ENCODE measurements at places on chromosomes 11 and 22.

DNA sequence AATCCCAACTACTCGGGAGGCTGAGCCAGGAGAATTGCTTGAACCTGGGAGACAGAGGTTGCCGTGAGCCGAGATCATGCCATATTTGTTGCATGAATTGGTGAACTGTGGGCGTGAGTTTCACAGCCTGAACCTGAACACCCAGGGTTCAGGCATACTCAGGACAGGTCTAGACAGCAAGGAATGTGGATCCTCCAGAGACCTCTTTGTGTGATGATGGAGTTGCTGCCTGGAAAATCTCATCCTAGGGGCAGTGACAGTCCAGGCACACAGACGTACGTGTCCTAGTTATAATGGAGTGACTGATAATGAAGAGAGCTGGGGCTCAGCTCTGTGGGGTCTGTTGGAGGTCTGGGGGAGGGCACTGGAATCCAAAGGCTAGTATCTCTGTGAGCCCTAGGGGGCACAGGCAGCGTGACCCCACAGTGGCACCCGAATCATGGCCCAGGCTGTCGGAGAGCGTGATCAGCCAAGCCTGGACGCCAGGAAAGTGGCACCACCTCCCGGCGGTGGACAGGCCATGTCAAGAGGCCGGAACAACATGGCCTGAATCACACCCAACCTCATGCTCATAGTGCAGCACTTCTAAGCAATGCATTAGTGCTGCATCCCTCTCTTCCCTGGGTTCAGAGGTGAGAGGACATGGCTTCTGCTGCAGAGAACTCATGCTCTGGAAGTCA lies 31.7 kb downstream of the RIBC2 start:
- DNase-seq = no peak

DNA sequence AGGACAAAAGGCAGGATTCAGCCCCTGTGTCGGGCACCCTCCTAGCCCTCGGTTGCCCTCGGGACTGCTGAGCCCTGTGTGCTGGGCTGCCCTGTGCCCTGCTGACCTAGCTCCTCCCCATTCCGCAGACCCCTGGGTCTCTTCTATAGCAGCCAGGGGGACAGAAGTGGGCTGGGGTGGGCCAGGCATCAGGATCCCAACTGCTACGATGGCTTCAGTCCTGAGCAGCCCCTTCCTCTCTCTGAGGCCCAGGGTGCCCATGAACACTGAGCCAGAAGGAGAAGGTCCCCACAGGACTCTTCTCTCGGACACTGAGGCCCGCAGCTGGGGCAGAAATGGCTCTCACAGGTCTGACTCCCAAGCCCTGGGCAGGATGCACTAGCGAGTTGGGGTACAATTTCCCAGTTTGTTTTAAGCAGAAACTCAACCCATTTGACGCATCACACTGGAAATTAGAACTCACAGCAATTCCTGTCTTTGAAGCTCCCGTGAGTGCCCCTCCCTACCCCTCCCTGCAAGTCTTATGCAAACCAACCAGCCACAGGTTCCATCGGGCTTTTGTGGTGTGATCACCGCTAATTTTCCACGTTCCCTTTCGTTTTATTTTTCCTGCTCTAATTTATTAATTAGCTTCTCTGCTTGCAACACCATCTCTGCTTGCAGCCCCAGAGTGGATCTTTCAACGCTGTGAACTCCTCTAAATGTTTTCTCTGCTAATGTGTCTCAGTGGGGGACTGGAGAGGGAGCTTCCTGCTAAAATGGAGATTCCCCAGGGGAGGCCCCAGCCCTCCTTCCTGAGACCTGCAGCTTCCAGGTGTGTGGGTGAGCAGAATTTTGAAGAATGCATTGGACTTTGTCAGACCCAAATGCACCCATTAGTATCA lies 56.7 kb downstream of the PHF21B start:
- DNase-seq = no peak

- no peak for DNase-seq
Observed at GRCh38 chr11:36380296-36381014, 84.4 kb downstream of the PRR5L start.

DNA sequence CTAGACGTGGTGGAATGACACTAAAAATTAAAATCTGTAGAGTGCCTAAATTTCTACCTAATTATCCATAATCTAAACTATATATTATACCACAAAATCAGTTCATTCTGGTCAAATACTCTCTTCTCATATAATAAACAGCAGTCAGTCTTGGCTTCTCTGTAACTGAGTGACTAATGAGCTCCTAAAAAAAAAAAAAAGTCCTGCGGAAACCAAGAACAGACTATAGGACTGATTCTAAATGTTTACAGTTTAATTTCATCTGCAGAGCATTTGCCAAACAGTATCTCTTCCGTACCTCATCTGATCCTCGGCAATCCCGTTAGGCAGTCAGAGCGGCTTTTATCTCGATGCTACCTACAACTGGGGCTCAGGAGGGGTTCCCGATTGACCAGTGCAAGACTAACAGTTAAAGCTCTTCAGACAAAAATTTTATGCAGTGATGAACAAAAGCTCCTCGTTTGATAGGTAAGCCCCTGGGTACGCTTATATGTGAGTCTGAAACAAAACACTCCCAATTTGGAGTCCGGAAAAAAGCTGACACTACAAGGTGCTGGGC lies 686 bp downstream of the KIF18A start:
- no peak for DNase-seq

GRCh38 chr11:126305699-126306098 lies 1.8 kb downstream of the DCPS start:
- no peak for DNase-seq

GRCh38 chr11:32137263-32137662 lies 46.4 kb downstream of the RCN1 start:
- no peak for DNase-seq
